HEK293T (cell line): ENCODE measurements at places on chromosomes 2 and 18.

- DNase-seq = no peak
Observed at GRCh38 chr2:157339965-157340655, 14.5 kb upstream of the ERMN start.

DNA sequence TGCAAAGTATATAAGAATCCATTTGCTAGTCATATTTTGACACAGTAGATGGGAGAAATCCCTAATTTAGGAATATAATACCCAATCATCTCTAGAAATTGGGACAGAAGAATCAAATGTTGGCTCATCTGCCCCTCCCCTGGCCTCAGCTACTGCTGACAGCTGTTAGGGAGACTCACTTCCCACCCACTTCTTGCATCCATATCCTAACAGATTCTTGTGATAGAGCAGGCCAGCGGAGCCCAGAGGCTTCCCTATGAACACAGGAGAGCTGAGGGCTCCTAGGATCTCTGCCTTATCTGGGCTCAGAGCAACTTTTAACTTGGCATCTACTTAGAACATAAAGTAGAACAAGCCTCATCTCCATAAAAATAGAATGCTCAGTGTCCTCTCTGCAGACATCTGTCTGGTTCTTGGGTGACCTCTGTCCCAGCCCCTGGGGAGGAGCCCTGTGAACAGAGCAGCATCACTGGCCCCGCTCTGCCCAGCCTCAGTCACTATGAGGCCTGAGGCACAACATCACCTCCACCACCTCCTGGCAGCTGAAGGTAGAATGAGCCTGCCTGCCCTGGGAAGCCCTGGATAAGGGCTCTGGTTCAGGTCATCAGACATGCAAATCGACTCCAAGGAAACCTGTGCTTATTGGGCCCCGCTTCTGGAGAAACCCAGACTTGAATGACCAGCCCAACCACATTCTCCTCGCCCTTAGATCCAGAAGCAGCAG is 229.7 kb downstream of the ANKRD36B start:
- no peak for DNase-seq

DNA sequence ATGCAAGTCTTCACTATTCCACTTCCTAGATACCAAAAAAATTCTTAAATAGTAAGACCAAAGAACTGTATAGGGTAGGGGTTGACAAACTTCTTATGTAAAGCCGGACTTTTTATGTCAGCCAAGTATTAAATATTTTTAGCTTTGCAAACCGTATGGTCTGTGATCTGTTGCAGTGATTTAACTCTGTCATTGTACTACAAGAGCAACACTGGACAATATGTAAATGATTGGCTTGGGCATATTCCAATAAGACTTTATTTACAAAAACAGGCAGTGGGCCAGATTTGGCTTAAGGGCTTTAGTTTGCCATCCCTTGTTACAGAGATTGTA is 48.0 kb downstream of the MGAT5 start:
- no peak for DNase-seq

- no peak for DNase-seq
Observed at GRCh38 chr18:23397907-23398306, 55.2 kb upstream of the RIOK3 start.

DNA sequence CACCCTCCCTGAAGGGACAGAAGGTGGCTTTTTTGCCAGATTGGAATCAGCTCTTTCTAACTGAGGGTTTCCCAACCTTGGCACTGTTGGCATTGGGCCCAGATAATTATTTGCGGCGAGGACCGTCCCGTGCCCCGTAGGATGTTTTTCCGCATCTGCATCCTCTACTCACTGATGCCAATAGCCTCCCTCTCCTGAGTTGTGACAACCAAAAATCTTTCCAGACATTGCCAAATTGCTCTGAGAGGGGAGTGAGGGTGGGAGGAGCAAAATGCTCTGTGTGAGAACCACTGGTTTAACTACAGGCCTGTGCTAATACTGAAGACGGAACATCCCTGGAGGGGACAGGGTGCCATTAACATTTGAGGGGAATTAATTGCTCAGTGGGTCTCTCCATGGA is 33.6 kb upstream of the GLI2 start:
- DNase-seq = no peak

- DNase-seq = no peak
Observed at GRCh38 chr2:236643480-236643879, 73.9 kb downstream of the ACKR3 start.

GRCh38 chr18:46273861-46274260 is 169.7 kb downstream of the HAUS1 start:
- DNase-seq = no peak
